ENCODE measurements at places on chromosomes 12 and 14. TPM values are rescaled to one million over a fixed set of nuclear protein-coding genes. Genes with fewer than 3 reads are reported as not detected.

GRCh38 chr14:61585598-61586543 is 109.4 kb upstream of the HIF1A start:
- H3K4me1 ChIP-seq: no peaks in the 10 kb centered on the region
- no peaks in the 10 kb centered on the region for H3K27me3 ChIP-seq
- DNase-seq: no peak
- no peaks in the 10 kb centered on the region for H3K36me3 ChIP-seq

GRCh38 chr14:33588771-33589170 is 362.1 kb downstream of the EGLN3 start:
- no peaks in the 10 kb centered on the region for H3K36me3 ChIP-seq
- no peak for DNase-seq
- no peak overlapping the region for H3K4me3 ChIP-seq
- H3K27ac ChIP-seq: no peak overlapping the region

DNA sequence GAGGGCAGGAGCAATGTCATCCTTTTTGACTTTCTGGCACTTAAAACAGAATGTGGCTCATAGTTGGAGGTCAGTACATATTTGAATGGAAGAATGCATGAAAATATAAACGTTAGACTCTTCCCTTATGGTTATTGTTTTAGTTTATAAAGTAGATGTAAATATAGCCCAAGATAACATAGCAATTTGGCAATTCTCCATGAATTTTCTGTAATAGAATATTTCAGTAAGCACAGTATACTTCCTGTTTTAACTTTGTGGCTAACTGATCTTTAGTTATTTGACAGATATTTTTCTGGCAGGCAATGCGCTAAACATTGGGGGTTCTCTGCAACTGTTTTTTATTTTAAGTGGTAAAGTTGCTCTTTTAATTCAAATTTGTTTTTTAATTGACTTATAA is 763.0 kb downstream of the NRXN3 start:
- H3K4me1 ChIP-seq: no peaks in the 10 kb centered on the region
- no peak for DNase-seq
- no peaks in the 10 kb centered on the region for H3K36me3 ChIP-seq
- no peaks in the 10 kb centered on the region for H3K27me3 ChIP-seq
- H3K4me3 ChIP-seq: no peak overlapping the region
- H3K27ac ChIP-seq: no peak overlapping the region

GRCh38 chr12:96121271-96121711 is 72.9 kb upstream of the ELK3 start:
- no peak overlapping the region for H3K27ac ChIP-seq
- DNase-seq: no peak
- no peaks in the 10 kb centered on the region for H3K4me1 ChIP-seq

- H3K27me3 ChIP-seq: no peaks in the 10 kb centered on the region
- H3K27ac ChIP-seq: no peak overlapping the region
- no peaks in the 10 kb centered on the region for H3K36me3 ChIP-seq
- DNase-seq: no peak
Measured at GRCh38 chr12:128557231-128557630, 266.5 kb downstream of the SLC15A4 start.

DNA sequence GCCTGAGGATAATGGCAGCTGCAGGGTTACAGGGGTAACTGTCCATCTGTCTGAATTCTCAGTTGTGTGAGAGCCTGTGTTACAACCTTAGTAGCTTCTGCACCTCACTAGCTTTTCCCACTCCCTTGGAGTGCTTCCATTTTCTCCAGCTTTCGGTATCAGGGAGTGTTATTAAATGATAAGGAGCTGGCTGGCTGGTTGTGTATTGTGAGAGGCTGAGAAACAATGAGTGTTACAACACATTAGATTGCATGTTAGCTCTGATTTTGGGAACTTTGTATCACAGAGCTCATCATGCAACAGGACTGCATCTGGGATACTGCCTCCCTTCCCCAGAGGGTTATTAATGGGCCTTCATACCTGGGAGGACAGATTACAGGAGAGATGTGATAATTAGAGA is 723.7 kb downstream of the DIO2 start:
- H3K36me3 ChIP-seq: no peaks in the 10 kb centered on the region
- no peaks in the 10 kb centered on the region for H3K27me3 ChIP-seq
- no peak overlapping the region for H3K27ac ChIP-seq

DNA sequence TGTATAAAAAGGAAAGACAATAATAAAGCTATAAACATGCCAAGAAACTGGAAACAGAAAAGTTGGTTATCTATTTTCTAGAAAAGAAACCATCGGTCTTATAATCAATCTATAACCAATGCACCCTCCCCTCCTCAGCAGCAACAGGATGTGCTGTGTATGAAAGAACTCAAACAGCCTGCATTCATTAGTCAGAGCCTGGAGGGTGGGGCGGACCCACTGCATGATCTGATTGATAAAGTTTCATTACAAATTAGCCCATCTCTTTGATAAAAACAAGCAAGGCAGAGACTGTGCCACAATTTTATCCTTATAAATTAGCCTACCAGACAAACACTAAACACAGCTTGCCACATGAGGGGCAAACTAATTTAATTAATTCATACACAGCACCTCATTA is 448.1 kb downstream of the BCAT1 start:
- no peak for DNase-seq
- no peak overlapping the region for H3K27ac ChIP-seq

DNA sequence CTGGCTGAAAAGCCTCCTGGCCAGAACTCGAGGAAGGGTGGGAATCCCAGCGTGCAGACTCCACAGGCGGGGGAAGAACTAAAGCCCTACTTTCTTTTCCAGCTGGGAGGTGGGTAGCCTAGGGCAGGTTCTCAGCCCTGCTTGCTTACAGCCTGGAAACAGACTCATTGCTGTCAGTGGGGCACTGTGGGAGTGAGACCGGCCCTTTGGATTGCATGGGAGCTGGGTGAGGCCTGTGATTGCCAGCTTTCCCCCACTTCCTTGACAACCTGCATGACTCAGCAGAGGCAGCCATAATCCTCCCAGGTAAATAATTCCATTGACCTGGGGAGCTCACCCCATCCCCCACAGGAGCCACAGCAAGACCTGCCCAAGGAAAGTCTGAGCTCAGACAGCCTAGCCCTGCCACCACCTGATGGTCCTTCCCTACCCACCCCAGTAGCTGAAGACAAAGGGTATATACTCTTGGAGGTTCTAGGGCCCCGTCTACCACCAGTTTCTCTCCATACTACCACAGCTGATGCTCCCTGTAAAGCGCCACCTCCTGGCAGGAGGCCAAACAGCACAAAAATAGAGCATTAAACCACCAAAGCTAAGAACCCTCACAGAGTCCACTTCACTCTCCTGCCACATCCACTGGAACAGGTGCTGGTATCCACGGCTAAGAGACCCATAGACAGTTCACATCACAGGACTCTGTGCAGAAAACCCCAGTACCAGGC is 294.1 kb downstream of the SEC23A start:
- no peak overlapping the region for H3K4me3 ChIP-seq
- H3K27ac ChIP-seq: no peak overlapping the region
- peaks cover 21% of the 10 kb centered on the region for H3K36me3 ChIP-seq
- no peaks in the 10 kb centered on the region for H3K27me3 ChIP-seq
- DNase-seq: peak; percentile 32

DNA sequence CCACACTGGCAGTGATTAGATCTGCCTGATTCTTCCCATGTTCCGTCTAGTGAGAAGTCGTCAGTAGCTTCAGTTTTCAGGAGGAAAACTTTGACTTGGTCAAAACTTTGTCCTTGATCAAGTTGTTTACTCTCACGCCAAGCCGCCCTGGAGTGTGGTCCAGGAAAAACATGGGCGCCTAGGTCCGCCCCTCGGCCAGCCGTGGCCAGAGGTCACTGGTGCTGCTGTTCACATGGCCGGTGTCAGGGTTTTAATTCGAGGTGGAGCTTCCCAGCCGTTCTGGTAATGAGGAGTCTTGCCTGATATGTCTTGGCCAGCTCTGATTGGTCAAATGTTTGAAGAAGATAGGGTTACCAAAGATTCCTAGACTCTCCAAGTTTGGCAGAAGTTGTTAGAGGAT is 71.5 kb downstream of the PPP2R5C start:
- no peaks in the 10 kb centered on the region for H3K27me3 ChIP-seq
- H3K27ac ChIP-seq: no peak overlapping the region
- no peak for DNase-seq
- no peak overlapping the region for H3K4me3 ChIP-seq
- H3K36me3 ChIP-seq: no peaks in the 10 kb centered on the region

DNA sequence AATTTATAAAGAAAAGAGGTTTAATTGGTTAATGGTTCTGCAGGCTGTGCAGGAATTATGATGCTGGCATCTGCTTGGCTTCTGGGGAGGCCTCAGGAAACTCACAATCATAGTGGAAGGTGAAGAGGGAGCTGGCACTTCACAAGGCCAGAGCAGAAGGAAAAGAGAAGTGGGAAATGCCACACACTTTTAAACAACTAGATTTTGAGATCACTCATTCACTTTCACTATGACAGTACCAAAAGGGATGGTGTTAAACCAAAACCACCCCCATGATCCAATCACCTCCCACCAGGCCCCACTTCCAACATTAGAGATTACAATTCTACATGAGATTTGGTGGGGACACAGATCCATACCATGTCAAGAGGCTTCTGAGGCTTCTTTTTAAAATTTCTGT is 62.6 kb downstream of the SLC38A4 start:
- no peak for DNase-seq
- no peak overlapping the region for H3K27ac ChIP-seq
- peaks cover 11% of the 10 kb centered on the region for H3K36me3 ChIP-seq
- no peak overlapping the region for H3K4me3 ChIP-seq
- H3K27me3 ChIP-seq: no peaks in the 10 kb centered on the region

DNA sequence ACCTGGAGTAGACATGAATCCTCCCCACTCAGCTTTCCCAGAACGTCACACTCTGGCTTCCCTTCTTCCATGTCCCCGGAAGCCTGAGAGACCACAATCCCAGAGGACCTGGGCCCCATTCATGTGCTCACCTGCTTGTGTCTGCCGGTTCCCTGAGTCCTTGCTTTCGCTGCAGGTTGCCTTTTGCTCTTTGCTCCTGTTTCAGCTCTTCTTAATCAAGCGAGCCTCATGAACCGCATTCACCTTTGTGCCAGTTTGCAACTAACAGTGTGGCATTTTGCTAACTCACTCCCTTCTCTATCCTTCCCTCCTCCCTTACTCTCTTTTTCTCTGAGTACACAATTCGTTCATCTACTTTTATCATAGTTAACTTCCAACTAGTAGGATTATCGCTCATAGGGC is 23.1 kb downstream of the ENTPD5 start:
- no peak overlapping the region for H3K27ac ChIP-seq
- H3K36me3 ChIP-seq: no peaks in the 10 kb centered on the region
- no peak for DNase-seq

DNA sequence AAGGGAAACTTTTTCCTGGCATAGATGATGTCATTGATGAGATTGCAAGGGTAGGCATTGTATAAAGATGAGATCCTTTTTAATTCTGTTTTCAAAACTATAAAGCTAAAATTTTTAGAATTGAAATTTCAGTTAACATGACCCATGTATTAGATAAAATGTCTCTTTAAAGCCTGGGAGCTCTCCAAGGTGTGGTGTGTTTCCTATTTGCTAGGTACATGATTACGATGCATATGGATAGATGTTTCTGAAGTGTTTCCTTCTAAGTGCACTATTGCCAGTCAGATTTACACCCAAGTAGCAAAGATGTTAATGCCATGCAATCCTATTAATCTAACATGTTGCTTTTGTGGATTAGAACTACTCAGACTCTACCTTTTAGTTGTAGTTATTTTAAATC is 834.7 kb downstream of the DIO2 start:
- H3K36me3 ChIP-seq: no peaks in the 10 kb centered on the region
- no peaks in the 10 kb centered on the region for H3K27me3 ChIP-seq

DNA sequence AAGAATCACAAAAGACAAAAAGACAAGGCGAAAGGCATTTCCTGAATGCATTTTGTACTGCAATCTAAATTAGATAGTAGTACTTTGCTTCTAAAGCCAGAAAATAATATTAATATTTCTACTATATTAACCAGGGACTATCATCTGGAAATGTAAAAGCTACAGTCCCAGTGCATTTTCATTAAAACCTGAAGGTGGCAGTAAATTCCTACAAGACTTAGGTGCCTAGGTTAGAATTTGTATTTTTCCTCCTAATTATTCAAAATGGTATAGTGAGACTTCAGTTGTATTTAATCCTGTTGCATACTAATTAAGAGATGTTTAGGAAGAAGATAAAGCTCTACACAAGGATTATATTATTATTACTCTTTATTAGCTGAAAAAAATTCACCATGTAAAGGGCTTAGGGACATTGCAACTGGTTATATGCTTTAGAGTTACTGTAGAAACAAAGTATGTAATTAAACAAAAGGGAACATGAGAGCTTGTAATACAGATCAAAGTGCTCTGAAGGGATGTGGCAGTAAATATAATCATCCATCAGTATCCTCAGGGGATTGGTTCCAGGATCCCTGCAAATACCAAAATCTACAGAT is 53.6 kb downstream of the BRMS1L start:
- H3K4me3 ChIP-seq: no peak overlapping the region
- H3K36me3 ChIP-seq: no peaks in the 10 kb centered on the region
- no peaks in the 10 kb centered on the region for H3K4me1 ChIP-seq
- no peak for DNase-seq
- H3K27ac ChIP-seq: no peak overlapping the region

- no peak overlapping the region for H3K27ac ChIP-seq
- peaks cover 6% of the 10 kb centered on the region for H3K4me1 ChIP-seq
- no peak overlapping the region for H3K4me3 ChIP-seq
- no peak for DNase-seq
- no peaks in the 10 kb centered on the region for H3K36me3 ChIP-seq
Measured at GRCh38 chr12:41467591-41468325, 279.6 kb downstream of the PDZRN4 start.

- no peak overlapping the region for H3K27ac ChIP-seq
- no peaks in the 10 kb centered on the region for H3K4me1 ChIP-seq
- no peak overlapping the region for H3K4me3 ChIP-seq
- H3K27me3 ChIP-seq: no peaks in the 10 kb centered on the region
Measured at GRCh38 chr14:37263656-37264236, 66.0 kb downstream of the MIPOL1 start.

- H3K27ac ChIP-seq: no peak overlapping the region
- peaks cover 8% of the 10 kb centered on the region for H3K4me1 ChIP-seq
- H3K36me3 ChIP-seq: peaks cover under 1% of the 10 kb centered on the region
- no peak for DNase-seq
Measured at GRCh38 chr14:81311778-81312177, 88.3 kb downstream of the STON2 start.

DNA sequence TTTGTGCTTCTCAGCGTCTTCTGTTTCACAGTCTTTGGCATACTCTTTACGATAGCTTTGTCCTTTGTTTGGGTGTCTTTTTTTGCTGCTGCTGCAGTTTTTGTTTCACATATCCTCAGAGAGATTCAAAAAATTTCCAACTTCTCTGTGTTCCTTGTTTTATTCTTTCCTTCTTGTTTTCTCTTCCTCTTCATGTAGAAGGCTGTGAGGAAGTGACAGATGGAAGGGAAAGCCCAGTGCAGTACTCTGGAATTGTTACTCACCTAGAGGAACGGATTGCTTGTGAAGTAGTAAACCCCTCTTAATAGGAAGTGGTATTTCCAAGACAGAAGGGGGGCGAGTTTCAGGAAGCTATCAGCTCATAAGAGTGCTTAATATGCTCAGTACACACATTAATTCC is 1.7 kb downstream of the CREBL2 start:
- H3K4me1 ChIP-seq: no peaks in the 10 kb centered on the region
- H3K27ac ChIP-seq: no peak overlapping the region
- H3K27me3 ChIP-seq: no peaks in the 10 kb centered on the region
- no peak for DNase-seq

INHBC gene
- total RNA-seq: not detected

DRAM1 gene
- total RNA-seq: 6.3 TPM

SYNDIG1L gene
- 0.22 TPM for total RNA-seq

PRPH gene
- 2.2 TPM for total RNA-seq

DEGS2 gene
- total RNA-seq: 0.72 TPM

RPL10L gene
- total RNA-seq: not detected

TRHDE gene
- 1.0 TPM for total RNA-seq

ACACB gene
- 17.3 TPM for total RNA-seq

C14orf132 gene
- 5.7 TPM for total RNA-seq

CCDC175 gene
- total RNA-seq: 0.09 TPM

KCNC2 gene
- total RNA-seq: not detected

BCL11B gene
- 4.9 TPM for total RNA-seq

TMEM233 gene
- not detected for total RNA-seq

PLCZ1 gene
- not detected for total RNA-seq

CEP128 gene
- 16.3 TPM for total RNA-seq
